ENCODE measurements at places on chromosomes 16 and 17.

GRCh38 chr17:43125133-43125966 lies at the start of gene BRCA1:
Gene BRCA1, minus strand, starts transcription at chr17:43125364. Its CDS starts 1,268 bp downstream, at chr17:43124096.
- DNase-seq, result peak; percentile 93

DNA sequence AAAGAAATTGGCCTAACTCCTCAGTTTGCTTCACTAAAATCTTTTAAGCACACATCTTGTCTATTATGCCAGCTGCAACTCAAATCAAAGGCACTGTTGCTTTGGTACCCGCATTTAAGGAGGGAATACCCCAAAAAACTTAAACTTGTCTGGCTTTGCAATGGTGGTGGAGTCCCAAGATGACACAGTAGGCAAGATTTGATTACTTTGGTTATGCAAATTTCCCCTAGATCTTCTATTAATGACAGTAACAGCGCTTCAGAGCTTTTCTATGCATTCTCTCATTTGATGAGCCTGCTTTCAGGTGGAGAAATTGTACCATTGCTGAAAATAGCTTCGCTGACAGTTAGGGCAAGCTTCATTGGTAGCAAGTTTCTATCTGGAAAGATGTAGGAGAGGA lies 27.2 kb downstream of the WWOX start:
- DNase-seq, result no peak

- no peak for DNase-seq
These were observed 679.4 kb downstream of the TOX3 start for GRCh38 chr16:51867386-51868065.

GRCh38 chr16:24234737-24235136 lies 21.4 kb upstream of the CACNG3 start:
- DNase-seq, result no peak

- no peak for DNase-seq
These were observed 7.7 kb downstream of the HS3ST3B1 start for GRCh38 chr17:14308636-14308964.

GRCh38 chr16:81539009-81539758 lies 94.6 kb downstream of the CMIP start:
- DNase-seq, result no peak

GRCh38 chr17:80265205-80266068 lies 4.8 kb downstream of the RNF213 start:
- peak; percentile 72 for DNase-seq

- no peak for DNase-seq
These were observed 47.1 kb downstream of the TEX2 start for GRCh38 chr17:64216000-64216337.

DNA sequence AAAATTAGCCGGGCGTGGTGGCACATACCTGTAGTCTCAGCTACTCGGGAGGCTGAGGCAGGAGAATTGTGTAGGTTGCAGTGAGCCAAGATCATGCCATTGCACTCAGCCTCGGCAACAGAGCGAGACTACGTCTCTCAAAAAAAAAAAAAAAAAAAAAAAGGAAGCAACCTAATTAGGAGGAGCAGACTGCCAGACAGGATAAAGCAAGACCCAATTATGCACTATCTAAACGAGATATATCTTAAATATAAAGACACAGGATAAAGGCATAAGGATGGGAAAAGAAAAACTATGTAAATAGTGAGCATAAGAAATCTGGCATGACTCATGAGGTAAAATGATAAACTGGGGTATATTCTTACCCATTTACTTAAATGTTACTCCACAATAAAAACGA lies 4.9 kb downstream of the TXNDC11 start:
- DNase-seq, result no peak

GRCh38 chr16:15609286-15609649 lies 33.7 kb downstream of the MARF1 start:
- DNase-seq, result no peak

DNA sequence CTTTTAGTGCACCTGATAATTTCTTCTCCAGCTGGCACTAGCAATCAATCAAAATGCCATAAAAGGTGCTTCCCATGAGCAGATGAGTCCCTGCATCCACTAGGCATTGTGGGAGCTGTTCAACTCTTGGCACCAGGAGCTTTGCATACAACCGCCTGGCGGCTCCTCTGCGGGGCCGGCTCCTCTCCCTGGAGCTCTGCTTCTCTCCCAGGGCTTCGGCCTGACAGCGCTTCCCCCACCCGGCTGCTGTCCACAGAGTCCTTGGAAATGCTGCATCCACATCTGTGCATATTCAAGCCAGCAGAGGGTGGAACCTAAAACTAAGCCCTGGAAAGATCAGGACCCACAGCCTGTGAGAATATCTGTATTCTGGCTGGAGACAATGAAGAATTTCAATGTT lies 62.9 kb downstream of the LMF1 start:
- no peak for DNase-seq

GRCh38 chr17:81261582-81262336 lies 22.6 kb downstream of the NDUFAF8 start:
- DNase-seq, result no peak

DNA sequence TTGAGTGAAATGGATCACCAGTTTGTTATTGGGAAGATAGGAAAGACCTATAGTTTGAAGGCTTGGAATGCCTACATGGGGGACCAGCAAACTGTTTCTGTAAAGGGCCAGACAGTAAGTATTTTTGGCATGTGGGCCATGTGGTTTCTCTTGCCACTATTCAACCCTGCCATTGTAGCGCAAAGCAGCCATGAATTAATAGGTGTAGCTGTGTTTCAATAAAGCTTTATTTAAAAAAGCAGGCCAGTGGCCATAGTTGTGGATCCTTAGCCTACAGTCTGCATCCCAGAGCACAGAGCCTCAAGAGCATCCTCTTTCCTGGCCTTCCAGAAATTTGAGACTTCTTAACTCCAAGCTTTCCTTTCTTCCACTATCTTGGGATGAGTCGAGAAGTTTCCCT lies 29.3 kb downstream of the ABAT start:
- no peak for DNase-seq

DNA sequence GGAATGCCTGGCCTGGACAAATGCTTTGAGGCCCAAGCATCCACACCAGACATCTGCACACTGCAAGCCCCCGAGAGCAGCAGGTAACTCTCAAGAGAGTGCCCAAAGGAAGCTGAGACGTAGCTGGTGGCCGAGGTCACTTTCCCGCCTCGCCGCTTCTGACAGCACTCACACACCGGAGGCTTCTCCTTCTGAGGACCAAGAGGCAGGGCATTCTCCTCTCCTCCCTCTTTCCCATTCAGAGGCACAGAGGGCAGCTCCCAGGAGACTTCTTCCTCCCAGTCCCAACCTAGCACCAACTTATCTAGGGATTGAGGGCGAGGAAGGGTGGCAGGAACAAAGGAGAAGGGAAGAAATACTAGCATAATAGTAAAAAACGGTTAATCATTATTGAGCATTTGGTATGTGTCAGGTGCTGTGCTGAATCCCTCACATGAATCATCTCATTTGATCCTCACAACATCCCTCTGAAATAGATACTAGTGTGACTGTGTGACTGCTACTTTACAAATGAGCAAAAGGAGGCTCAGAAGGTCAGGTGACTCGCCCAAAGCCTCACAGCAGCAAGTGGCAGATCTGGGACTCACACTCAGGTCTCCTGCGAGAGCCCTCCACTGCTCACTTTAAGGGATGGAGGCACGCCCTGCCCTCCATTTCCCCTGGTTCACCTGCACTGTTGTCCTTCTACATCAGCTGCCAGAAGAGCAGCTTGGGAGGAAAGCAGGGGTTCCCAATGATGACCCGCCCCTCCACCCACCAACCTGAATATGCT lies 41.8 kb downstream of the MYO18A start:
- no peak for DNase-seq

- DNase-seq, result no peak
These were observed 5.9 kb downstream of the ZNF207 start for GRCh38 chr17:32355649-32356377.

DNA sequence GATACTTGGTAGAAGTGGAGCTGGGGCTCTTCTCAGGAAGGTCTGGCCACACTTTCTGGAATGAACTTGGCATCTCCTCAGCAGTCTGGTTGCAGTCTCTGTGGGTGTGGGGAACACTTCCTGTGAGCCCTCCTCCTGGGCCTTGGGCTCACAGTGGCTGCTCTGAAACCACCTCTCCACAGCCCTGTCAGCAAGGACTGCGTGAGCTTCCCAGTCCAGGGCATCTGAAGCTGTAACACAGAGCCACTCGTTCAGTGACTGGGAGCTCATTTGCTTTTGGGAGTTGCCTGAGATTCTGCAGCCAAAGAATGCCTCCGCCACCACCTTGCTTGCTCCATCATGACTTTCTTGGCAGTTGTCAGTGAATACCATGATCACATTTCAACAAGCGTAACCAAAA lies 60.0 kb downstream of the CLEC16A start:
- DNase-seq, result no peak

DNA sequence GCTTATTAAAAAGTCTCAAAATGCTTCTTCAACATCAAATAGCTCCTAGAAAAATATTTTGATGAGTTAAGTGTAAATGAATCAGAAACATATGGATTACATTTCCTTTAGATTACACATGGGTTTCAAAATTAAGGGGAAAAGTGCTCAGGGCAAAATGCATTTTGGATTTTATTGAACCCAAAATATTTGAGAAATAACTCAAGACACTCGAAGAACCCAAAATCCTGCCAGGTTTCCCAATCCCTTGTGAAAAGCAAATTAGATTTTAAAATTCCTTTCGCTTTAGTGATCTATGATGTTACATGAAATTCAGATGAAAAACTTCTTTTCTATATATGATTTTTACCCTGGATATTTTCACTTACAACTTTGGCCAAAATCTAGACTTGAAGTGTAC lies 847.4 kb upstream of the SOX9 start:
- no peak for DNase-seq

GRCh38 chr16:30570636-30571444 lies 674 bp downstream of the ZNF688 start:
- DNase-seq, result no peak
